ENCODE measurements at places on chromosomes 2 and 18. TPM values are rescaled to one million over a fixed set of nuclear protein-coding genes. Genes with fewer than 3 reads are reported as not detected.

PSTPIP2 gene
- 10.4 TPM for total RNA-seq

TMEM169 gene
- total RNA-seq = 0.95 TPM

ZNF892 gene
- 4.7 TPM for total RNA-seq

PAIP2B gene
- 2.8 TPM for total RNA-seq

CAPN14 gene
- total RNA-seq = 0.13 TPM

CEBPZOS gene
- 19.6 TPM for total RNA-seq

CXCR4 gene
- 37.5 TPM for total RNA-seq
